ENCODE measurements at places on chromosomes 7 and 10. TPM values are rescaled to one million over a fixed set of nuclear protein-coding genes. Genes with fewer than 3 reads are reported as not detected.

GRCh38 chr10:123139521-123140163 lies 3.9 kb downstream of the HMX3 start:
- 0 out of 2 replicates have a peak, but pooled peaks cover 3% of the 10 kb centered on the region for H3K36me3 ChIP-seq
- H3K27ac ChIP-seq, result peak overlapping the region; percentile 76
- H3K4me1 ChIP-seq, result peaks cover 22% of the 10 kb centered on the region
- H3K4me3 ChIP-seq, result peak overlapping the region; percentile 56
- H3K27me3 ChIP-seq, result no peaks in the 10 kb centered on the region
- DNase-seq, result no peak

DNA sequence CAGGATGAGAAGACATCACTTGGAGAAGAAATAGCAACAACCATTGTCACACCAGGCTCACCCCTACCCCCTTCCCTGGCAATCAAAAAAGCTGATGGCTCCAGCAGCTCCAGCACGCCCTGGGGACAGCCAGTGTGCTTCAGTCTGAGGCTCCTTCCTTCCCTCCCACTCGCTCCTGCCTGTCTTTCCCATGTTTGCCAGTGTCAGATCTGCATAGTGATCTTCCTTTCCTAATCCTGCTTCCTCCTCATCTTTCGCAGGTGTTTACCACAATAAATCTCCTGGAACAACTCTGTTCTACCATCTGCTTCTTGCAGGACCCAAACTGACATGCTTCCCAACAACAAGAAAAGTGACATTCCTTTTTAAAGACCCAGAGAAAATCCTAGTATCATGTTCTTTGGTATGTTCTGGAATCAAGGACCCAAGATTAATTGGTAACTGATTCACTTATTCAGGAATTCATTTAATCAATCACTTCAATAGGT lies 57.1 kb downstream of the STEAP1B start:
- H3K27me3 ChIP-seq, result no peaks in the 10 kb centered on the region
- no peak for DNase-seq
- no peaks in the 10 kb centered on the region for H3K4me1 ChIP-seq
- no peak overlapping the region for H3K4me3 ChIP-seq
- H3K27ac ChIP-seq, result no peak overlapping the region

The ZNF239 gene
- total RNA-seq, result 18.5 TPM

The CNNM1 gene
- 16.6 TPM for total RNA-seq

The AFAP1L2 gene
- 170 TPM for total RNA-seq
